ENCODE measurements at places on chromosomes 11 and 22.

DNA sequence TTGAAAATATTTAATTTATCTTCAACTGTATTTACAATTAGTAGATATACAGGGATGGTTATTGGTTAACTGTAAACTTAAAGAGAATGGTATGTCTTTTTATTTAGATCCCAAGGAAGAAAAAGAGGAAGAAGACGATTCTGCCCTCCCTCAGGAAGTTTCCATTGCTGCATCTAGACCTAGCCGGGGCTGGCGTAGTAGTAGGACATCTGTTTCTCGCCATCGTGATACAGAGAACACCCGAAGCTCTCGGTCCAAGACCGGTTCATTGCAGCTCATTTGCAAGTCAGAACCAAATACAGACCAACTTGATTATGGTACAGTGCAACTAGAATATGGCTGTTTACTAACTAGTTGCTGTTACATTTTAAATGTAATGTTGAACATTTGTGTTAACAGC, 12.7 kb upstream of the CNTF start:
- DNase-seq: no peak

GRCh38 chr11:66659763-66660162, 17.9 kb downstream of the RBM4B start:
- DNase-seq: no peak

GRCh38 chr11:90556606-90557005, 333.8 kb upstream of the CHORDC1 start:
- DNase-seq: no peak

- no peak for DNase-seq
Measured at GRCh38 chr11:108984523-108984922, 319.7 kb downstream of the DDX10 start.

DNA sequence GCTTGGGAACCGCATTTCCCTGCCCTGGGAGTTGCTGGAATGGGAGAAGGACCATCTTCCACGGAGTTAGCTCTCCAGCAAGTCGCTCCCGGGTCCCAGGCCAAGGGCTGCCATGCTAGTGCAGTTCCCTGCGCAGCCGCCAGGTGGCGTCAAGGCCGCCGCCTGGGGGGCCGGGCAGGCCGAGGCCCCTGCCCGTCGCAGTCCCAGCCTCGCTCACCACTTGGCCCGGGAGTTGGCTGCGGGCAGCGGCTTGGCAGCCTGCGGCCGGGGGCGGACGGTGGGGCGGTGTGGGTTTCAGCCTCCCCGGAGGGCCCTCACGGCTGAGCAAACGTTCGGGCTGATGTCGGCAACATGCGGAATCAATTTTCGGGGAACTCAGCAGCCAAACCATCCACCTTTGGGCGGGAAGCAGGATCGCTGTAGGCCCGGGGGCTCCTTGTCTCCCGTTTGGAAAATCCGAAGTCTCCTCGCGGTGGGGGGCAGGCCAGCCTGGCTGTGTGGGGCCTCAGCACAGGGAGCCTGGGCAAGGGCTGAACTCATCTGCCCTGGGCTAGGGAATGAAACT, 415.1 kb downstream of the SOX6 start:
- no peak for DNase-seq

DNA sequence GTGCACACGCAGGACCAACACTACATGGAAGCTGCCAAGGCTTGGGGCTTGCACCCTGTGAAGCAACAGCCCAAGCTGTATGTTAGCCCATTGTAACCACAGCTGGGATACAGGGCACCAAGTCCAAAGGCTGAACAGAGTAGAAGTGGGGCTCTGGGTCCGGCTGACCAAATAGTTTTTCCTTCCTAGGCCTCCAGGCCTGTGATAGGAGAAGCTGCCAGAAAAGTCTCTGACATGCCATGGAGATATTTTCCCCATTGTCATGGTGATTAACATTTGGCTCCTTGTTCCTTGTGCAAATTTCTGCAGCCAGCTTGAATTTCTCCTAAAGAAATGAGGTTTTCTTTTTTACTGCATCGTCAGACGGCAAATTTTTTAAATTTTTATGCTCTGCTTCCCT, 941.2 kb downstream of the FAM181B start:
- DNase-seq: no peak

GRCh38 chr22:17753401-17753989, 20.8 kb downstream of the BID start:
- no peak for DNase-seq

GRCh38 chr11:79600711-79601110, 159.9 kb upstream of the TENM4 start:
- no peak for DNase-seq

GRCh38 chr11:74926304-74927030, 22.4 kb downstream of the XRRA1 start:
- DNase-seq: no peak

- DNase-seq: no peak
Measured at GRCh38 chr11:117950993-117951961, 22.1 kb upstream of the TMPRSS13 start.

- no peak for DNase-seq
Measured at GRCh38 chr22:47625013-47625385, 862.5 kb downstream of the TBC1D22A start.

- DNase-seq: no peak
Measured at GRCh38 chr11:96257972-96258934, 84.7 kb downstream of the MAML2 start.

DNA sequence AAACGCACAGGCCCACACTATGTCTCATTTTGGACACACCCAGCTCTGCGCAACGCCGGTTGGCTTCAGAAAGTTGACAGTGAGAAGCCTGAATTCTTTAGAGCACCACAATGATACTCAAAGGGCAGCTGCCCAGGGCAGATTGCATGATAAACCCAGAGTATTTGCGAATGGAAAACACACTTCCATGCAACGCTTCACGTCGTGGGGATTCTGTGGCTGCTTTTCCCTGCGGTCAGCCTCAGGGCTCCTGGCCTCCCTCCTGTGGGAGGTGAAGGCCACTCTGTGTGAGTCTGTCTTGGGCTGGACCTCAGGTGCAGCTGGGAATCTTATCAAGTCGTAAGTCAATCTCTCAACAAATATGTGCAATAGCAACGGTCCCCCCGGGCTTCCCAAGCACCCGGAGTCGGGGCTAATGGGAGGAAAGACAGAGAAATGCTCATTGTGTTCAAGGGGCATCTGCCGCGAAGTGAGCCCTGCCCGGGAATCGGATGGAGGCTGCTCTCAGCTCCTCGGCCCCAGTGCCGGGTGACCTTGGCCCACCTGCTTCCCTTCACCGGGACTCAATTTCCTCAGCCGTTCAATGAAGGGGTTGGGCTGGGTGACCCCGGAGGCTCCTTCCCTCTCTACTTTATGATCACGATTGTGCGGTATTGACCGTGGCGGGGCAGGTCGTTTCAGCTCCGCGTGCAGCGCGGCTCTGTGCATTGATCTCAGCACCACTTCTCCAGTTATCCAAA, 623.6 kb downstream of the BRD1 start:
- no peak for DNase-seq

DNA sequence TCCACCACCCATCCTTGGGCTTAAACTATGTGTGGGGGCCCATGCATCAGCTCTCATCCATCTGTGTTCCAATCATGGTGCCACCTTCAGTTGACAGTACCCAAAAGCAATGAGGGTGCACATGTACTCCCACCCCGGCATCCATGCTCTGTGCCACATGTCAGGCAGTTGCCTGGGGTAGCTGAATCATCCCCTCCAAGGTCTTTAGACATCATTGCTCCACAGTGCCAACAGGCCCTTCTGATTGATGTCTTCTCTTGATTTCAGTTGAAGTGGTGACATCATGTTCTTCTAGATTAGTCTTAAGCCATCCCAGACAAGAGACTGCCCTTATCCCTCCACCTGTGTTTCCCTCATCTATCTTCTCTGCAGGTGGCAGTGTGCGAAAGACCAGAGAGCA, 42.5 kb downstream of the TMPRSS5 start:
- no peak for DNase-seq

DNA sequence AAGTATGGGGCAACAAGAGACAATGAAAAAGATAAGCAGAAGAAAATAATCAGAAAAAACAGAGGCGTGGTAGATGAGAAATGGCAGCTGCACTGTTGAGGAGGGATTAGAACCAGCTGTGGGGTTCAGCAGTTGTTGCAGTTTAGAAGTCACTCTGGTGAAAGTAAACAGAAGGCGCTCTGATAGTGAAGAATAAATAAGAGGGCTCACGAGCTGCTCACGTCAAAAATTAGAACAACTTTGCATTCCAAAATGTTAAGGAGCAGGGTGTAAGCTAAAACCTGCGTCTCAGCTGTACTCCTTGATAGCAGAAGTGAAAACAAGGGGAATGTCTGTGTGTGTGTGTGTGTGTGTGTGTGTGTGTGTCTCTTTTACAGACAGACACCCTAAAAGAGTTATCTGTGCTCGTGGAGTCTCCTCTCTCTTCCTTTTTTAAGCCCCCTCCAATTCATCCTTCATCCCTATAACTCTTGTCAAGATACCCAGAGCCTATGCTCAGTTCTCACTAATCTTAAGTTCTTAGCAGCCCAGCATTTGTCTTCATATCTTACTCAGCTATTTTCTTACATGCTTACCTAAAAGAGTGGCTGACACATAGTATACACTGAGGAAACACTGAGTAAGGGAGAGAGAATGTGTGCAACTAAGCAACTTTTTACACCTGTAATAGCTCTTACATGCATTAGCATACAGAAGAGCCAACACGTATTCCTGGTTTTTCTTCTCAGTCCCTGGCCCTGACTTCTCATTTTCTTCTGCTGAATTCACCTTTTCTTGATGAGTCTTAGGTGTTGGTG, 8.9 kb downstream of the TTC17 start:
- no peak for DNase-seq

DNA sequence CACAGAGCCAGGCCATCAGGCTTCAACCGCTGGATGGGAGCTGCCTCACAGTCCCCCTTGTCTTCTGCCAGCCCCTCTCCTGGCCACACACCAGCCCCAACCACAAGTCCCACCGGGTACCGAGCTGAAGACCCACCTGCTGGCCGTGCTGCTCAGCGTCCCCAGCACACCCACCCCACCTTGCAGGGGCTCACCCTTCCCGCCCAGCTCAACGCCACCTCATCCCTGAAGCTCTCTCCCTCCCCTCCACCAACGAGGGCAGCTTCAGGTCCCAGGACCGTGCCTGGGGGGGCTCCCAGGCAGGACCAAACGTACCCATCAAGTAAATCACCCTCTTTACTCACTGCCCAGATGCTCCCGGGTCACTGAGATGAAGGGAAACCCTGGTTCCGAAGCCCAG, 141.0 kb downstream of the CRYBB2 start:
- no peak for DNase-seq

DNA sequence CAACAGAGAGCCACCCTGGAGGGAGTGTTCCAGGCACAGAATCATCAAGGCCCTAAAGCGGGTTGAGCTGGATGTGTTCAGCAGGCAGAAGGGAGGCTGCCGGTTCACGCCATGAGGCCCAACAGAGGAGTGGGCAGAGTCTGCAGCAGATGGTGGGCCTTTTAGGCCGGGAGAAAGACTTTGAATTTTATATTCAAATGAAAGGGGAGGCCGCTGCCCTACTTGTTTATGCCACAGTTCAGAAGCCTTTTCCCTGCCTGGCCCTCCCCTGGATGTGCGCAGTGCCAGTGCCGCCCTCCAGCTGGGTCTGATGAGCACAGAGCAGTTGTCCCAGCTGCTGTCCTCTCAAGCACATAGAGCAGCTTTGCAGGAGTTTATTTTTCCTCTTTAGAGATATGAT, 46.9 kb upstream of the TTC12 start:
- DNase-seq: no peak

GRCh38 chr11:37788141-37788877, 1190.3 kb upstream of the RAG2 start:
- no peak for DNase-seq

- DNase-seq: no peak
Measured at GRCh38 chr11:95516786-95517185, 272.8 kb downstream of the FAM76B start.

- no peak for DNase-seq
Measured at GRCh38 chr22:29765905-29766631, 739 bp downstream of the ZMAT5 start.

GRCh38 chr11:94895451-94895850, 77.9 kb downstream of the CWC15 start:
- no peak for DNase-seq

DNA sequence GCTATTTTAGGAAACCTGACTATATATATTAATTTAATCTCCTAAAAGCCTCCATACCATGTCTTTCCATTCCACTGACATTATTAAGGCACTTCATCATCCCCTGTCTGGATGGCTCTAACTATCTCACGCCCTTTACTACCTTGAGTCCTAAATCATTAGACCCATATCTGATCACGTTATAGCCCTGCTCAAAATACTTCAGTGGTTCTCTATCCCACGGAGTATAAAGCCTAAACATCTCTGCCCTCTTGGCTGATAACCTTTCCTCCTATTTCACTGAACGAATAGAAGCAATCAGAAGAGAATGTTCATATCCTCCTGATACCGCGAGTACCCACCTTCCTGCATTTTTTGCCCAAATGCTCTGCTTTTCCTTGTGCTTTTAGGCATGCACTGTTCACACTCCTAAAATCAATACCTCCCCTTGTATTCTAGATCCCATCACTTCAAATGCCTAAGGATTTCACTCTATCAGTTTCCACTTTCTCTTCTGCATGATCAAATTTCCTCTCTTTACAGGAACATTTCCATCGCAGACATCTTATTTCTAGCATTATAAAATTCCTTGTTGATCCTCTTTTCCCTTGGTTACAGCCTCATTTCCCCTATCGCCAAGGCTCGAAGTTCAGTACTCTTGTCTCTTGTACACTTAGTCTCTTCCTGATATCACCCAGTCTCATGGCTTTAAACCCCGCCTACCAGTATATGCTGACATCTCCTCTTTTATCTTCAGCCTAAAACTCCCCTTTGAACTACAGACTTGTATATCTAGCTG, 45.0 kb upstream of the BIRC3 start:
- DNase-seq: no peak

GRCh38 chr11:130798280-130798679, 118.0 kb downstream of the SNX19 start:
- no peak for DNase-seq

- DNase-seq: no peak
Measured at GRCh38 chr11:79610678-79611077, 169.8 kb upstream of the TENM4 start.

DNA sequence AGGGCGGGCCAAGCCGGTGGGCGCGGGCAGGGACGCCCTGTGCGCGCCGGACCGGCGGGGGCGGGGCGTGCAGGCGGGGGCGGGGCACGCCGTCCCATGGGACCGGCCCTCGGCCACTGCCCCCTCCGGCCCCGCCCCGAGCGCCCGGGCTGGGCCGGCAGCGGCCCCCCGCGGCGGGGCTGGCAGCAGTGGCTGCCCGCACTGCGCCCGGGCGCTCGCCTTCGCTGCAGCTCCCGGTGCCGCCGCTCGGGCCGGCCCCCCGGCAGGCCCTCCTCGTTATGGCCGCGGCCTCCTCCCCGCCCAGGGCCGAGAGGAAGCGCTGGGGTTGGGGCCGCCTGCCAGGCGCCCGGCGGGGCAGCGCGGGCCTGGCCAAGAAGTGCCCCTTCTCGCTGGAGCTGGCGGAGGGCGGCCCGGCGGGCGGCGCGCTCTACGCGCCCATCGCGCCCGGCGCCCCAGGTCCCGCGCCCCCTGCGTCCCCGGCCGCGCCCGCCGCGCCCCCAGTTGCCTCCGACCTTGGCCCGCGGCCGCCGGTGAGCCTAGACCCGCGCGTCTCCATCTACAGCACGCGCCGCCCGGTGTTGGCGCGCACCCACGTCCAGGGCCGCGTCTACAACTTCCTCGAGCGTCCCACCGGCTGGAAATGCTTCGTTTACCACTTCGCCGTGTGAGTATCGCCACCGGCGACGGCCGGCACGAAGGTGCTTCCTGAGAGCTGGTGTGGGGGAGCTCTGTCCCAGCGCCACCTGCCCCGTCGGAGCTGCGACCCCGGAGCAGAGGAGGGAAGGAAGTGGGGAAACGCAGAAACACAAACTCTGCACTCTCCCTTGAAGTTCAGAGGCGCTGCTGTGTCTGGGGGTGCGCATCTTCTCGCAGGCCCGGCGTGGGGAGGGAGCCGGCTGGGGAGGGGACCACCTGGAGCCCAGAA, at the start of gene KCNQ1:
KCNQ1 (plus strand) TSS at position 188 of the 925 bp plus-strand sequence; CDS start at position 279, 91 bp downstream.
- no peak for DNase-seq

All from stimulated activated CD8-positive, alpha-beta memory T cell treated with anti-CD3 and anti-CD28 coated beads, Interleukin-7, amount 100 ng/mL, for 1 hour (primary cell).